Stimulated activated CD8-positive, alpha-beta memory T cell treated with anti-CD3 and anti-CD28 coated beads, Interleukin-2, amount 100 ng/mL, for 1 hour (primary cell): ENCODE measurements at places on chromosomes 5 and 9.

GRCh38 chr5:138538943-138539627, 4.0 kb downstream of the ETF1 start:
- DNase-seq: no peak

DNA sequence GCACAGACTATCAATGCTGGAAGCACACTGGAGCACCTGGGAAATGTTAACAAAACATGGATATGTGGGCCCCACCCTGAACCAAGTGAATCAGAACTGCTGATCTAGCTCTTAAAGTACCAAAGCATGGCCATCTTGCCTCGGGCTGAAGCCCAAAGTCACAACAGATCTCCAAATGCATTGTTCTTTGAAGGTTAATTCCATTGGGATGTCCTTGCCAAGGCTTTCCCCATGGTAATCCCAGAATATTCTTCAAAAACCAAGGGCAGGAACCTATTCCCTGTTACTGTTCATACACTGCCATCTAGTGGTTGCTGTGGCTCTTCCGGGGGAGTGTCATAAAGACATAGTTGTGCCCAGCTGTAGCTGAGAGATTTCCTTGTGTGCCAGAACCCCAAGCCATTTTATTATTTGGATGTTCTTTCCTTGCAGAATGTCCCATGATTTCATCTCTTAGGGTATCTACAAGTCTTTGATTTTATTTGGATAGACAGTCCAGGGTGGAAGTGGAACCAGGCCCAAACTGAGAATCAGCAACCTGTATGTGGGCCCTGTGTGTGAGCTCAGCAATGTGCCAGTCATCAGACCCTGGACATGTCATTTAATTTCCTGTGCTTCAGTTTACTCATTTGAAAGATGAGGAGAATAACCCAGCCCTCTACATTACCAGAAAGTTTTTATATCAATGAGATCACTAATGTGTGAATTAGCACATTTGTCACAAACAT, 290.0 kb downstream of the ACTL7B start:
- DNase-seq: no peak

DNA sequence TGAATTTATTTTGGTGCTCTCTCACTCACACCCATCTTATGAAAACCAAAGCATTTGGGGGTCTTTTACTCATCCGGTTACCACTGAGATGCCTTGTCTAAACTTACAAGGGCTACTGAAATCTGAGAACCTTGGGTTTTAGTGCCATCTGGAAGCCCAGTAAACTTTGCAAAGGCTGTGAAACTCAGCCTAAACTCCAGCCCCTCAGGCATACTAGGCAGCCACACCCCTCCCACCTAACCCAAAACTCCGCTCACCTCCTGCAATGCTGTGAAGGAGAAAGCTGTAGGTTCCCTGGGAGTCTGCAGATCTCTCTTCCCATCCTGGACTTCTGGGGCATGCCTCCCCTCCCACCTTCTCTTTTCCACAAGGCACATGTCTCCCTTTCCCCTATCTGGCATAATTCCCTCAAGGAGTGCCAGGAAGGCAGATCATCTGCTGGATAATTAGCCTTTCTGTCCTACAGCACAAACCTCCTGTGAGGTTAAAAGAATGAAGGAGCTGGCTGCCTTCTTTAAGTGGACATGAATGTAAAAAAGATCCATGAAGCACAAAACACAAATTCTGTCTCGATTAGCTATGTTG, 71.5 kb upstream of the ANXA1 start:
- no peak for DNase-seq

- no peak for DNase-seq
Measured at GRCh38 chr5:160071516-160071915, 47.7 kb downstream of the PWWP2A start.

- no peak for DNase-seq
Measured at GRCh38 chr9:132754236-132754635, 84.0 kb downstream of the GTF3C4 start.

DNA sequence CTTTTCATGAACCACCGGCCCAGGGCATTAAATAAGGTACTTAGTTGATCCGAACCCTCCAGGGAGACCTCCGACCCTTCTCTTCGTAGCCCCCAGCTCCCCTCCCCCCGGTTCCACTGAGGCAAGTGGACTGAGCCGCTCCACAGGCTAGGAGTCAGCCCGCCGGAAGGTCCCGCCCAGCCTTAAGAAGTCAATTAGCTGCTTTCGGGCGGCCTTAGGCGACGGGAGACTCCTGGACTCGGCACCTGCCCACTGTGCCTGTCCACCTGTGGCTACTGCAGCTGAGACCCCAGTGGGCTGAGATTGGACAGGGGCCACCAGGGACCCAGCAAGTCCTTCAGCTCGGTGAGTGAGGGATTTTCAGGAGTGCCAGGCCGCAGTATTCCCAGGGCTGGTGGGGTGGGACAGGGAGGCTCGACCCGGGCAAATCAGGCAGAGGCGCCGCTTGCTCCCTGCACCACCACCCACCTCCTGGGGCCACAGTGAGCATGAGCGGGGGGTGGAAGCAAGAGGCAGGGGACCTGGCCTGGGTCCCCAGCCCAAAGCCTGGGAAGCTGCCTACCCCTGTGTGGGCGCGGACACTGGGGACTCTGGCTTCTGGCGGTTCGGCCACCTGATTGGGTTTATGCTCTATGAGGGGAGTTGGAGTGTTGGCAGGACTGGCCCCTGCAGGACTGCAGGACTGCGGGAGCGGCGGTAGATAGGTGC, 39.6 kb upstream of the SPATA31E1 start:
- DNase-seq: no peak

- DNase-seq: no peak
Measured at GRCh38 chr5:36526537-36526936, 79.9 kb upstream of the SLC1A3 start.

GRCh38 chr5:145629047-145629446, 206.1 kb downstream of the PRELID2 start:
- no peak for DNase-seq

- no peak for DNase-seq
Measured at GRCh38 chr9:23557689-23558088, 268.4 kb downstream of the ELAVL2 start.

- DNase-seq: no peak
Measured at GRCh38 chr9:129038109-129038852, 1.9 kb downstream of the MIGA2 start.

- DNase-seq: no peak
Measured at GRCh38 chr5:136780518-136780917, 415.2 kb upstream of the TRPC7 start.

DNA sequence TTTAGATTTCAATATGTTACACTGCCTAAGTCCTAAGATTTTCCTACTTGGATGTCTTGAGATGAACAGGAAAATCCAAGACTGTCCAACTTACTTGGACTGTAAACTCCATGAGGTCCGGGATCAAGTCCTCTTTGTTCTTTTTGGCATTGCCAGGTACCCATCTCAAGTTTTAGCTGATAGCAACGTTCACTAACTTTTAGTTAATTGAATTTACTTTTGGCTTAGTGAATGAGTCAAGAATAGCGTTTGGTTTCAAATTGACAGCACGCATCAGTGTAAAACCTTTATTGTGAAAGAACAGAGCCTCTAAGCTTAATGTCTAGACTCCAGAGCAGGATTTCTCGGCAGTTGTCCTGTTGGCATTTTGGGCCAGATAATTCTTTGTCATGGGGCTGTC, 37.2 kb downstream of the ALDH1A1 start:
- DNase-seq: no peak

DNA sequence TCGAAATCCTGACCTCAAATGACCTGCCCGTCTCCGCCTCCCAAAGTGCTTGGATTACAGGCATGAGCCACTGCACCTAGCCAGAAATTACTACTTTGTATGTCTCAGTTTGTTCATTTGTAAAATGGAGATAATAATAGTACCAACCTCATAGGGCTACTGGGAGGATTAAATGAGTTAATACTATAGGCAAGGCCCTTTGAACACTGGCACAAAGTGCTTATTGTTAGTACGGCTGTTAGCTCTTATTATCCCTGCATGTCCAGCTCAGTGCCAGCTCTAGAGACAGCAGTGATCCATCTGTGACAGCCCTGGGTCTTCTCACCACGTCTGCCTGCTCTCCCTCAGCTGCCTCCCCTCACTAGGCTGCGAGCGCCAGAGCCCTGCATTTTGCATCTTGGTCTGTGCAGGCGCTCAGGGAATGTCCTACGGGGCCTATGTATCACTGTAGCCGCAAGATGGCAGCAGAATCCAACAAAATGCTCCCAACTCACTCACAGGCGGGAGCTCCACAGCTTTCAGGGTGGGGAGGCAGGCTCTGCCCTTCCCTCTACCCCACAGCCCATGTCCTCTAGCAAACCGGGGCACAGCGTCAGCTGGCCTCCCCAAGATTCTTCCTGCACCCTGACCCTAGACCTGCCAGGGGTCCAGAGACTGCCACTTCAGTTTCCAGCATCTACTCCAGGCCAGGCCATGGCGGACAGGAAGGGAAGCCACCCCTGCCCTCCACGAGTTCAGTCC, 17.7 kb upstream of the AKNA start:
- peak; percentile 63 for DNase-seq

DNA sequence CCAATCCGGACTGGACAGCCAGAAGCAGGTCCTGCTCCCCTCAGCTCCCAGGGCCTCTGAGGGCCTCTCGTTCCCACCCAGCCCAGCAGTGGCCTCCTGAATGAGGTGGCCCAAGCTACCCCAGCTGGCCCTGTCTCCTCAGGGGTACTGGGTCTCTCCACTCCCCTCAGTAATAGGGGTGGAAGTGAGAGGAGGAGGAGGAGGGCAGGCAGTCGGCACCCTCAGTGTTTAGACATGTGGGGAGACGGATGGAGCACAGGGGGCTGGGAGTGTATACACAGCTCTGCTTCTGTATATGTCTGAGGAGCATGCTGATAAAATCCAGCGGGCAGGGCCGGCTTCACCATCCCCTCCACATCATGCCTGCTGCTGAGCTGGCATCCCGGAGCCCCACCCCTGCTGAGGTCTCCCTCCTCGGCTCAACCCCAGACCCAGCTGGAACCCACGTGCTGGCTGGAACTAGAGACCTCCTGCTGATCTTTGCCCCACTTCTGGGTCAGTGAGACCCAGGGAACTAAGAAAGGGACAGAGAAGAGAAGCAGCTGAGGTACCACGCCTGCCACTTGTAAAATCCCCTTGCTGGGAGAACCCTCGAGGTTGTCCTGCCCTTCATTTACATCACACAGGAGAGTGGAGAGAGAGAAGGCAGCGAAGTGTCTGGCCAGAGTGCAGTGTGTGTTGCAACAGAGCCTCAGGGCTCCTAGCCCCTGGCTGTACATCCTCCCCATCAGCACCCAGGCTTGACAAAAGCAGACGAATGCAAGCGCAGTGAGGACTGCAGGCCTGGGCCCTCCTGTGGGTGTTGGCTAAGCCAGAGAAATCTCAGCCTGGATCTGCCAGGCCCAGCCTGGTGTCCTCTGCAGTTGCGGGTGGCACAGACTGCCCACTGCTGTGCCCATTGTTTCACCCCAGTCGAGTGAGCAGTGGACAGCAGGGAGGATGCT, 77.5 kb downstream of the PSD2 start:
- DNase-seq: no peak

- no peak for DNase-seq
Measured at GRCh38 chr9:114228016-114228808, 72.9 kb downstream of the COL27A1 start.

DNA sequence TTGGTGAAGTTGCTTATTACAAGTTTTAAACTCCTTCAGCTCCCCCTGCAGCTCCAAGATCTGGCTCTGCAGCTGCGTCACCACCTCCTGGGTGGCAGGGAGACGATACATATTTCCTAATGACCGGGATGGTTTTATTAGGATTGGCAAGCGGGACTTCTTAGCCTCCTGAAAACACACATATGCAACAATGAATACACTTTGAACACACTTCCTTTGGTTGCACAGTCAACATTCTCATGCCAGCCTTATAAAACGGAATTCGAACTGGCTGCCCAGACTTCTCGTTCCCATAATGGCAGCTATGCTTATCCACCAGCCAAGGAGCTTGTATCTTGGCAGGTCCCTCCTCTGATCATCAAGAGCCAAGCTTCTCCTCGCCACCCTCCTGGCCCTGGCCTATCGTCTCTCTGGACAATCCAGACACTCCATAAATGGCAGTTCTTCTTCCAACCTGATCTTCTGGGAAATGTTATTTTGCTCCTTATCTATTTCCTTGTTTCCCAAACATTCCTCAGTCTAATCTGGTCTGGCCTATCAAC, 131.9 kb downstream of the CDK5RAP2 start:
- DNase-seq: no peak

DNA sequence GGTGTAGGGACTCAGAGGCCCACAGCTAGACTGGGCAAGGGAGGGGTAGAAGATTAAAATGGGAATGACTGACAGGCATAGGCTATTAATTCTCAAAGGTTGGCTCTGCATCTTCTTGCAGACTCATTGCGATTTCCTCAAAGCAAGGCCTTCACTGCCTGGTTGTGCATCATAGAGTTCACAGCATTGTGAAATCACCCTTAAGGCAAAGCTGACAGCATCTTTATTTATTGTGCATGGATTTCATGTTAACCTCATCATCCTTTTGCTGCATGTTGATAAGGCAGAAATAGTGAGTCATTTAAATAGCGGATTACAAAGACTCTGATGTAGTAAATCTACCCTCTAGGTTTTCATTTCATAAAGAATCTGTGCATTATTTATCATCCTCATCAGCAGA, 13.6 kb upstream of the PALM2AKAP2 start:
- no peak for DNase-seq

- DNase-seq: no peak
Measured at GRCh38 chr5:2399804-2400203, 351.7 kb downstream of the IRX2 start.

- DNase-seq: no peak
Measured at GRCh38 chr9:21080793-21081192, 3.1 kb upstream of the IFNB1 start.

- DNase-seq: no peak
Measured at GRCh38 chr5:139276426-139276825, 17.1 kb upstream of the MATR3 start.

GRCh38 chr5:74642543-74642863, 2.0 kb upstream of the ENC1 start:
- no peak for DNase-seq

DNA sequence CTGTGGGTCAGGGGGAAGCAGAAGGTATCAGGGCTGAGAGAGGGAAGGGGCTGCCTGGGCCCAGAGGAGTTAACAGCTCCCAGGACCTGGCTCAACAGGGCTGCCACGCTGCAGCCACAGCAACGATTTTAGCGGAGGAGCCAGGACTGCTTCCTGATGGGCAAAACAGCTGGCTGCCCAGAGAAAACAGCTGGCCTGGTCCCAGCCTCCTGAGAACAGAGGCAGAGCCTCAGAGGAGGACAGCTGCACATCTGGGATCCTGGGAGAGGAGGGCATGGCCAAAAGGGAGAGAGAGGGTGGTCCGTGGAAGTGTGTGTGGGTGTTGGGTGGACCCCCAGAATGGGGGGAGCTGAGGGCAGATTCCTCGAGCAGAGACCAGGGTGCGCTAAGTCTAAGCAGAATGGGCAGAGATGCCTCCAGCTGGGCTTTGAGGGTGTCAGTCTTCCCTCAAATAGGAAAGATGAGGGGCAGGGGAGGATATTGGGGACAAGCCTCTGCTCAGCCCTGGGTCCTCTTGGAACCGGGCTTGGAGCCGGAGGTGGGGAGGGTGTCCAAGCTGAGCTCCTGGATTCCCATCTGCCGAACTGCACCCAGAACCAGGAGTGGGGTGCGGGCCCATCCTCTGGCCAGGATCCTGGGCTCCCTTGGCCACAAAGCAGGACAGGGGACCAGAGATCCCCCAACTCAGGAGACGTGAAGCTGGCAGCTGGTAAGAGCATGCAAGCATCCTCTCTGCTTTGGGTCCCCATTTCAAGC, 9.1 kb upstream of the CERCAM start:
- DNase-seq: no peak

- no peak for DNase-seq
Measured at GRCh38 chr5:154010660-154011059, 28.1 kb downstream of the FAM114A2 start.

- DNase-seq: no peak
Measured at GRCh38 chr9:119795395-119795794, 426.2 kb upstream of the BRINP1 start.
